ENCODE measurements at places on chromosomes 6 and 20.

DNA sequence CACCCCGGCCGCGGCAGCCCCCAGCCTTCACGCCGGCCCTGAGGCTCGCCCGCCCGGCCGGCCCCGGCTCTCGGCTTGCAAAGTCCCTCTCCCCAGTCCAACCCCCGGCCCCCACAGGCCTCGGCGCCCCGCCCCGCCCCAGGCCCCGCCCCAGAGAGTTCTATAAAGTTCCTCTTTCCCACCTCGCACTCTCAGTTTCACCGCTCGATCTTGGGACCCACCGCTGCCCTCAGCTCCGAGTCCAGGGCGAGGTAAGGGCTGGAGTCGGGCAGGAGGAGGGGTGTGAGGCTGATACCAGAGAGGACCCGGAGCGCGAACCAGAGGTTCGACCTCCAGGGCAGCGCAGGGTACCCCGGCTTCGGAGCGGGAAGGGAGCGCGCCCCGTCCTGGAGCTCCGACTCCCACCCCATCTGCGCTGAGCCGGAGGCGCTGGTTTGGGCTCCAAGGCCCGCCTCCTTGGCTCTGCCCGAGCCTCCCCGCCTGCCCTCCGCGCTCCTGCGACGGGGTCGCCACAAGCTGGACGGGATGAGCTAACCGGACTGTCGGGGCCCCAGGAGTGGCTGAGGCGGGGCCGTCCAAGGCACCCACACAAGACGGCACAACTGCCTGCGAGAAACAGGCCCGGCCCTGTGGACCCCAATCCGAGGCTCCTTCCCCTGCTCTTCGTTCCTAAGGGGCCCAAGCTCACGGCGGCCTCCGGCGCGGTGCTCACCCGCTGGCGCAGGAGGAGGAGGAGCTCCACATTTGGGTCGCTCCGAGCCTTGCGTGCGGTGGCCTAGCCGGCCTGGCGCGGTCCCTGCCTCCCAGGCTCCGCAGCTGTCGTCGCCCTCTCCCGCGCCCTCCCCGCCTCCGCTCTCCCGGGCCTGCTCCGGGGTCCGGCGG lies at the start of gene IRF4:
Gene IRF4, plus strand, starts transcription at position 194 of the 882 bp plus-strand sequence. CDS start 1,401 bp downstream, outside the sequence.
- peak; percentile 28 for DNase-seq

DNA sequence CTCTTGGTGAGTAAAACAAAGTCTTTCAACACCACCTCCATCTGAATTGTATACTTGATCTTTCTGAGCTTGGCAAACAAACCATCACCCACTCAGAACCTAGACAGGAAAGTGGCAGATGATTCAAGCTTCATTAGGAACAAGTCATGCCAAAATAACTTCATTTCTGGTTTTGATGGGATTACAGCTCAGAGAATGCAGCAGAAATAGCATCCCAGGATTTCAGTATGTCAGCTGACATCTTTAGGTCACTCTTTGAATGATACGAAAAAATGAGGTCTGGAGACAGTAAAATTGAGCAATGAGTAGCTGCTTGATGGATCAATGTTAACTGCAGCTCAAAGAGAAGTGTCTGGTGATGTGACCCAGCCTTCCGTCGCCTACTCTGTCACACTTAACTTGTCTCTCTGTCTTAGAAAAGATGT lies 92.4 kb downstream of the GJA10 start:
- DNase-seq = peak; percentile 78

DNA sequence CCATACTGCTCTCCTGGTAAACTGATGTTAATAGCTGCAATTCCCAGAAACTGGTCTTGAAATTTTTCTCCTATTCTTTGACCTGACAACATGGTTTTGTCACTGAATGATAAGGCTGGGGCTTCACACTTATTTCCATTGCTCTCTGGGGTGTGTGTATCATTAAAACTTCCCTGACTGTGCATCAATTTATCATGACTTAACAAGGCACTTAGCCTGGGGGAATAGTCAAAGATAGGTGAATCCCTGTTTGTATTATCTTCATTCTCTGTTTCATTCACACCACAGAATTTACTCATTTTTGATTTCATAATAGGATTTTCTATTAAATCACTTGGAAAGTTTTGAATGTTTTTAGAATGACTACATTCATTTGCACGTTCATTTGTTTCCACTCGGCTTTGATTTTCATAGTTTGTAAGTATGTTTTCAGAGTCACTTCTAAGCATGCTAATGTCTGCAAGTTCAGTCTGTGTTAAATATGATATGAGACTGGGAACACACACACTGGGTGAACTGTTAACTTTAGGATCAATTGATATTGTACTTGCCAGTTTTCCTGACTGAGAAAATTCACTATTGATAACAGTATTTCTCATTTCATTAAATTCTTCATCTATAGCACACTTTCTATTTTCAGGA lies 35.5 kb downstream of the DST start:
- no peak for DNase-seq

- no peak for DNase-seq
Observed at GRCh38 chr6:142325111-142325510, 23.3 kb downstream of the ADGRG6 start.

- DNase-seq = no peak
Observed at GRCh38 chr20:37848706-37849105, 54.2 kb upstream of the VSTM2L start.

- DNase-seq = no peak
Observed at GRCh38 chr6:102812242-102812641, 1418.7 kb downstream of the GRIK2 start.

GRCh38 chr6:126721581-126722160 lies 381.8 kb downstream of the CENPW start:
- peak; percentile 93 for DNase-seq

DNA sequence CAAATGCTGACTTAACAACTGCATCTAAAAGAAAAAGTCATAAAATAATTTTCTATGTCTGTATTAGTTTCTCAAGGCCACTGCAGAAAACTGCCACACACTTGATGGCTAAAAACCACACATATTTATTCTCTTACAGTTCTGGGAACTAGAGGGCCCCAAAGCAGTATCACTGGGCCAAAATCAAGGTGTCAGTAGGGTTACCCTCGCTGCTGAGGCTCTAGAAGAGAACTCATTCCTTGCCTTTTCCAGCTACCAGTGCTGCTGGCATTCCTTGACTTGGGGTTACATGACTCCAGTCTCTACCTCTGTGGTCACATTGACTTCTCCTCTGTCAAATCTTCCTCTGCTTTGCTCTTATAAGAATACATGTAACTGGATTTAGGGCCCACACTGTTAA lies 124.6 kb upstream of the THEMIS start:
- no peak for DNase-seq

GRCh38 chr6:2224847-2225382 lies 20.5 kb downstream of the GMDS start:
- DNase-seq = no peak

GRCh38 chr6:46242921-46243320 lies 72.1 kb upstream of the ENPP5 start:
- DNase-seq = no peak

- DNase-seq = no peak
Observed at GRCh38 chr6:83613378-83613777, 95.5 kb downstream of the SNAP91 start.

GRCh38 chr6:76592566-76592965 lies 520.1 kb upstream of the IMPG1 start:
- DNase-seq = peak; percentile 1

DNA sequence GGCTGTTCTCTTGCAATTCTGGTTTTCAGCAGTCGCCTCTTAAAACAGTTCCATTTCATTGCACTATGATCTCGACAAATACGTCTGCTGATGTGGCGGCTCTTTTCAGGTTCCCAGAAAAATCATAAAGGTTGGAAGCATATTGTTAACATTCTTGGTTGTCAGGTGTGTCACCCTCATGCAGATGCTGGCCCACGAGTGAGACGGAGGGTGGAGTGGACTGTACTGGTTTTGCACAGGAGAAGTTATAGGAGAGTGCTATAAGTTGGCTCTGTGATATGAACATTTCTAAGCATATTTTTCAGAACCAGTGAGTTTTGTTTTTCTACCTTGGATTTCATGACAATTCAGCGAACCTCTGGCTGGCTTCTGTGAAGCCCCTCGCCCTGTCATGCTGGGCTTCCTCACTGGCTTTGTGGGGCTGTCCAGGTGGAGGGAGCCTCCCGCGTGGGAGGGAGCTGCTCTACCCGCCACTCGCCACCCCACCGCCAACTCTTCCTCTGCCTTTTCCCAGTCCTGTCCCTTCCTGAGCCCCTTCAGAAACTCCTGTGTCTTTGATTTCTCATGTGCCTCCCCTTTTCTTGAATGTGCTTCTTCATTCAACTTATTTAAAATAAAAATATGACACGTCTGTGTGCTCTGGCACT lies 10.6 kb downstream of the IRF4 start:
- DNase-seq = no peak

DNA sequence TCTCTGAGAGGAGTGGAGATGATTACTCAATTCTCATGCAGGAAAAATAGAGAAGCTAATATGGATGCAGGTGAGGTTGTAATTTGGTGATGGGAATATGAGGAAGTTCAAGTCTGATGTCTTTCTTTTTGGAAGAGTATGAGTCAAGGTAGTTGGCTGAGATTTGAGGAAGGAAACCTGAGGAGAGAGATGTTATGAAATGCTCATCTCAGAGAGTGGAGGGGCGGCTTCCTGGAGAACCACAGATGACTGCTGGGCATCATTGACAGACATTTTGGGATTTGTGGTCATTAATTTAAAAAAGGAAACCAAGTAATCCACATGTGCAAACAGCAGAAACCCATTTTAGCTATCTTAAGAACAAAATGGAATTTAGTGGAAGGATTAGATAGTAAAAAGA lies 72.5 kb upstream of the UST start:
- no peak for DNase-seq

GRCh38 chr20:58494923-58495622 lies 20.1 kb downstream of the APCDD1L start:
- DNase-seq = no peak

- DNase-seq = peak; percentile 94
Observed at GRCh38 chr6:21873562-21873961, 280.0 kb downstream of the SOX4 start.

DNA sequence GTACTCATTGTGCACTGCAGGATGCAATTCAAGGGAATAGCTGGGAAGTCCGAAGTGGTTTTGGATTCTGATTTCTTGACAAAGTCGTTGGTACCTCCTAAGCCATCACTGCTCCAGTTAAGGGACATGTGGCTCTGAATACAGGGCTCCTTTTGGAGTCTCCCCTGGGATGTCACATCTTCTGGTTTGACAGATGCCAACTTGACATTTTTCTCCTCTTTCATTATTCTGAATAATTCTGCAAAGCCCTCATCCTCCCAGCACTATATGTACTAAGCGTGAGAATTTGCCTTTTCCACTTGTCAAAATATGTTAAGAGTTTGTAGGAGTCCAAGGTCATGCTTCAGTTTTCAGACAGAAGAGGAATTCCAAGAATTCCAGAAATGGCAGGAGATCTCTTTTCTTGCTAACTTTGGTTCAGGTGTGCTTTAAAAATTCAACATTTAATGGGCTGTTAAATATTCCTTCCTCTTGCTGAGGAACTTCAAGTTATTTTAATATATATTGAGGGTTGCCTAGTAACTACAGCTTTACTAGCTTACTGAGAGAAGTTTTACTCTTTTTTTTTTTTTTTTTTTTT lies 38.7 kb downstream of the DOK5 start:
- DNase-seq = no peak

- DNase-seq = no peak
Observed at GRCh38 chr6:36986704-36987047, 680 bp upstream of the MTCH1 start.

GRCh38 chr20:17634661-17635331 lies 47.2 kb downstream of the RRBP1 start:
- no peak for DNase-seq

DNA sequence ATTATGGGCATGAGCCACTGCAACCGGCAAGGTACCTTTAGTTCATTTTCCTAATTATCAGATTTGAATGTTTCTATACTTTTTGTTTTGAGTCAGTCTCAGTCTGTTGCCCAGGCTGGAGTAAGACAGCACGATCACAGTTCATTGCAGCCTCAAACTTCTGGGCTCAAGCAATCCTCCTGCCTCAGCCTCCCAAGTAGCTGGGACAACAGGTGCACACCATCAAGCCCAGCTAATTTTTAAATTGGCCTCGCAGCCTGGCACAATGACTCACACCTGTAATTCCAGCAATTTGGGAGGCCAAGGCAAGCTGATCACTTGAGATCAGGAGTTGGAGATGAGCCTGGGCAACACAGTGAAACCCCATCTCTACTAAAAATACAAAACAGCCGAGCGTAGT lies 24.4 kb downstream of the STAU1 start:
- no peak for DNase-seq

DNA sequence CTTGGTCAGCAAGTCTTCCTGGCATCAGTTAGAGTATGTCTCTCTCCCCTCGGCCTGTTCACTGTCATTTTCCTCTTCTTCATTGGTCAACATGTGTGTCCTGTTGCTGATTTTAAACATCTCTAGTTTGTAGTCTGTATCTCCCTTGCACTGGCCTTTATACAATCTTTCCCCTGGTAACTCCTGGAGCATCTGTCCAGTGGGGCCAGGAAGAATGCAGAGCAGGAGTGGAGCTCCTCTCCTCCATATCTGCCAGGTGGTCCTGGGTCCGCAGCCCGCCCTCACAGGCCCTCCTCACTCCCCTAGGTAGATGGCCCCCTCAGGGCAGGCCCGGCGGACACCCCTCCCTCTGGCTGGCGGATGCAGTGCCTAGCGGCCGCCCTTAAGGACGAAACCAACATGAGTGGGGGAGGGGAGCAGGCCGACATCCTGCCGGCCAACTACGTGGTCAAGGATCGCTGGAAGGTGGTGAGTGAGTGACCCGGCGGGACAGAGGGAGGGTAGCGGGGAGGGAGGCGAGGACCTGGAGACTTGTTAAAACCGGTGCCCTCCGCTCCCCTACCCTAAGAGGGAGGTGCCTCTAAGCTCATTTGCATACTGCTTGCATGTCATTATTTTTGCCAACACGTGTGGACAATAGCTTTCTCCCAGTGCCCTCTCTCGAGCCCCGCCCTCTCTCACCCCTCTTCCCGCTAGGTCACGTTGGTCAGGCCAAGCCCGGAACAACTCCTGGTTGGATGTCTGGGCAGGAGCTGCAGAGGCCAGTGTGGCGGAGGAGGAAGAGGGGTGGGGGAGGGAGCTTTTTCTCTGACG lies 3.2 kb downstream of the TTBK1 start:
- DNase-seq = no peak

GRCh38 chr20:4439461-4439860 lies 282.2 kb upstream of the PRND start:
- no peak for DNase-seq

GRCh38 chr6:41871691-41872090 lies 23.5 kb downstream of the USP49 start:
- DNase-seq = no peak

GRCh38 chr6:114061116-114061515 lies 90.2 kb upstream of the HDAC2 start:
- DNase-seq = no peak

GRCh38 chr6:41367700-41368099 lies 32.3 kb downstream of the NCR2 start:
- DNase-seq = peak; percentile 70

- no peak for DNase-seq
Observed at GRCh38 chr6:111357705-111358104, 125.3 kb downstream of the REV3L start.

- DNase-seq = no peak
Observed at GRCh38 chr6:10338151-10338550, 76.7 kb downstream of the TFAP2A start.

All from GM23248 (cell line).